GM20000 (cell line): ENCODE measurements at places on chromosomes 6 and 20.

DNA sequence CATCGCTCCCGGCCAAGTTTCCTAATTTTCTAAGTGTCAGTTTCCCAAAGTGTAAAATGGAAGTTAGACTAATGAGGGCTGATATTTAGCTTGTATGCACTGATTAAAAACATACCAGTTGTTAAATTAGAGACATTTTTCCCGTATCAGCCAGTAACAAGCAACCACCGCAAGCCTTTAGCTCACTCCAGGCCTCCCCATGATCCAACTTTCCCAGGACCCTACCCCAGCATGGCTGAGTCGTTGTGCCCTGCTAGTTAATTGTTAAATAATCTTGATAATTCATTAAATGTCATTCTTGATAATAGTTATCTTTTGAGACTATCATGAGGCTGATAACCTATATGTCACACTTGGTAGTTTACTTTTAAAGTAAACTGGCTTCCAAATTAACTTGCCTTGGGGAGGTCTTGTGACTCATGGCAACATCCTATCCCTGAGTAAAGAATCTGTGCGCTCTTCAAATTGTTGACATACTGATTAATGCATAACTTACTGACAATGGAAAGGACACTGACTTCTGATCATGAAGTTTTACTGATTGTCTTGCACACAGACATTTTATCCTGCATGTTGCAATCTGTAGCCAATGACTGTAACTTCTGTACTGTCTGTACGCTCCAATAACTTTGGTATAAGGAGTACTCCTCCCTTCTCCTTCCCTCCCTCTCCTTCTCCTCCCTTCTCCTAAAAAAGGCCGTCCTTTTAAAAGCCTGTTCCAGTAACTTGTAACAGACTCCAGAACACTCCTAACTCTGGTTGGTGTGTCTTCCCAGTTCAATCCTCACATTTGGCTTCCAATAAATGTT lies 6.3 kb upstream of the GTF3C6 start:
- DNase-seq = no peak

DNA sequence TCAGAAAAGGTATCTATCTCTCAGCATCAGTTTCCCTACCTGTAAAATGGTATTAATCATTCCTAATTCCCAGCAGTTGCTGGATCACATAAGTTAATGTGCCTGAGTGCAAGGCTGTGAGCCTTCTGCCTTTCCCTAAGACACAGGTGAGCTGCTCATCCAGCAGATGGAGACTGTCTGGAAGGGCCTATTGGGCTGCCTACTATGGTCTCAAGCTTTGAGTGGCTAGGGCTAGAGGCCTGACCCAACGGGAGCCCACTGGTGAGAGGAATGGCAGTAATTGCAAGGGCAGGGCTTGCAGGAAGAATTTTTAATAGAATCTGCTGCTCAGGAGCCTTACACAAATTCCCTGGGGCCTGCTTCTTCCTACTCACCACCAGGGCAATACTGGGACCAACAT lies 4.3 kb downstream of the KHDC1 start:
- no peak for DNase-seq

GRCh38 chr6:42163981-42164380 lies 9.2 kb upstream of the GUCA1A start:
- no peak for DNase-seq

- no peak for DNase-seq
Observed at GRCh38 chr6:1461736-1462135, 72.4 kb downstream of the FOXF2 start.

DNA sequence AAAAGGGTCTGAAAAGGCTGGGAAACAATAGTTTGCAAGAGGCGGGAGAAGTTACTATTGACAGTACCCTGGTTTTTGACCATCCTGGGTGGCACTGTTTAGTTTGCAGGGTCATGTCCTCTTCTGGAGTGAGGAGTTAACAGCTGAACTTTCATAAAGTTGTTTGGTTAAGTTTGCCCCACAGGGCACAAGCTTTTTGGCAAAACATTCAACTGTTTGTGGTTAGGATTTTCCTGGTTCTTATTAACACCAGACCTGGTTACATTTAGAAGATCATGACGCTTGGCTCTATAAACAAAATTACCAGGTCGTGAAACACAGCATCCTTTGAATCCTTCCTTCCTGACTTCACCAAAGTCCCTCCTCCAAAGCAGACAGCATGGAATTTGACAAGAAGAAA lies 106.1 kb downstream of the RIN2 start:
- DNase-seq = no peak

DNA sequence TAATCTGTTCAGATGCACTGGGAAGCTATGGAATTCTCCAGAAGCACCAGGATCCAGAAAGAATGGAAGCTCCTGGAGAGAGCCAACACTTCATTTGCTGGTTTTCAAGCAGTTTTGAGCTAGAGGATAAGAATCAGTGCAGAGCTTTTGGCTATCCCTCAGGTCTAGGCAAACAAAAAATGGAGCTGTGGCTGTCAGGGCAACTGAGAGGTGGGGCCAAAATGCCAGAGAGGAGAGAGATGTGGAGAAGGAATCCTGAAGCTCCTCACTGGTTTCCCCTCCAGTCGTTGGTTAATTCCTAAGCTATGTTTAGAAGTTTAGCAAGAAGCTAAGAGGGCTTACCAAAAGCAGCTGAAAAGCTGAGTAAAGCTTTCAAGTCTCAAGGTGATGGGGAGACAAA lies 294.2 kb upstream of the JARID2 start:
- no peak for DNase-seq
